HTR-8/SVneo (cell line): ENCODE measurements at places on chromosomes 3 and 15.

DNA sequence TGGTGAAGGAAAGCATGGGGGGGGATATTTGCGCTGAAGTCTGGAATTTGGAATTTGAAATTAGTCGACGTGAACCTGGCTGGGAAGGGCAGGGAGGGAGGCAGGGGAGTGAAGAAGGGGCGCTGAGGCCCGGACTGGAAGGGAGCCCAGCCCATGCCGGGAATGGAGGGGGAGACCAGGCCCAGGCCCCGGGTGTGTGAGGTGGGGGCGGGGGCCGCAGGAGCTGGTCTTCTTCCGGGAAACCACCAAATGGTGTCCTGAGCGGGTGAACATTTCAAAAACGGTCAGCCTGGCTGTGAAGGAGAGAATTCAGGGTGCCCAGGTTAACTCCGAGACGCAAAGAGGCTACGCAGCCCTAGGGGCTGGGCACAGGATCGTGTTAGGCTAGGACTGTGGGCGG is 497 bp upstream of the PRR20G start:
- no peak for DNase-seq

DNA sequence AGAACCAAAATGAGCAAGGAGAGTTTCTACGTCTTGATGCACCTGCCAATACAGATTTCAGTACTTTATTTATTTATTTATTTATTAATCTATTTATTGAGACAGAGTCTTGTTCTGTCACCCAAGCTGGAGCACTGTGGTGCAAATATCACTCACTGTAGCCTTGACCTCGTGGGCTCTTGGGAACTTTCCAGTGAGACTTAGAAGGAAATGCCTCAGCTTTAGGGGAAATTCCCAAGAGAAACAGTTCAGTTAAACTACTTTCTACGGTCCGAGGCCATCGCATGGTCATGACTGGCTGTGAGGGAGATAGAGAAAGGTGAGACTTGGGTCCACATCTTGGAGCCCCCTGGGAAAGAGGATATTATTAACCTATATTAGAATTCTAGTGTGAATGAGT is 47.0 kb upstream of the HERC1 start:
- no peak for DNase-seq

- DNase-seq: peak; percentile 20
These were observed 26.6 kb upstream of the KY start for GRCh38 chr3:134677196-134677986.

DNA sequence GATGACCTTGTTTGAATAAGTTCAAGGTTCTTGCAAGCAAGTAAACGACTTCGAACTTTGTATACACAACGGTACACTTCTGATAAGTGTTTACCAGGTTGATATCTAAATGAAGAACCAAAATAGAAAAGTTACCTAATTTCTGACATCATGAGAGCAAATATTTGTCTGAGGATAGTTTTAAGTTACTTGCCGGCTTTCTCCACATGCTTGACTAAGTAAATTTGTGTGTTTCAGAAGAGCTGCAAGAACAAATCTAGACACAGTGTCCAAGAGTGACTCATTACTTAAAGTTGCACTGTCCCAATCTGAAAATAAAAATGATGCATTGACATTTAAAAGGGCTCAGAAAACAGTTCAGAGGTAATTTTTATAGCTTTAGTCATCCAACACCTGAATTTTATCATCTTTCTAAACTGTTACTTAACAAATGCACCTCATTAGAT is 115.1 kb downstream of the HERC1 start:
- DNase-seq: no peak

GRCh38 chr3:115646027-115646690 is 22.8 kb downstream of the GAP43 start:
- no peak for DNase-seq

- no peak for DNase-seq
These were observed 8.2 kb downstream of the KY start for GRCh38 chr3:134642445-134643149.

DNA sequence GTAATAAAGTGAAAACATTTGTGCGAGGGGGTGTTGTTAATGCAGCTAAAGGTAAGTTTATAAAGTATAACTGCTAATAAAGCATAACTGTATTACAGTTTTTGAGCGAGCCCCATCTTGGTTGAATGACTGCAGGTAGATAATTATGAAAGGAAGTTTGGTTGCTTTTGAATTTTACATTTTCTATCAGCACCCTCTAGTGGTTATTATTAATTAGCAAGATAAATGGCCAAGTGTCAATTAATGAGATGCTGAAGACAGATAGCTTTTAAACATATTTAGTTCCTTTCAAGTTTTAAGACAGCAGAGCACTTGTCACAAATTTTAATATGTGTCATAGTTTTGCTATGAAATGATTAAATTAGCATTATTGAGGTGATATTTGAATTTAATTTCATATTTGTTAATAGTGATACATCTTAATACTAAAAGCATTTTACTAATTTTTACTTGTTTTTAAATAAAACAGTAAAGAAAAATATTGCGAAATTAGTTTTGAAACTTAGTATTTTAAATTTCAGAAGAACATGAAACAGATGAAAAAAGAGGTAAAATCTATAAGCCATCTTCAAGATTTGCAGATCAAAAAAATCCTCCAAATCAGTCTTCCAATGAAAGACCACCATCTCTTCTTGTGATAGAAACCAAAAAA is 15.1 kb downstream of the U2SURP start:
- no peak for DNase-seq

DNA sequence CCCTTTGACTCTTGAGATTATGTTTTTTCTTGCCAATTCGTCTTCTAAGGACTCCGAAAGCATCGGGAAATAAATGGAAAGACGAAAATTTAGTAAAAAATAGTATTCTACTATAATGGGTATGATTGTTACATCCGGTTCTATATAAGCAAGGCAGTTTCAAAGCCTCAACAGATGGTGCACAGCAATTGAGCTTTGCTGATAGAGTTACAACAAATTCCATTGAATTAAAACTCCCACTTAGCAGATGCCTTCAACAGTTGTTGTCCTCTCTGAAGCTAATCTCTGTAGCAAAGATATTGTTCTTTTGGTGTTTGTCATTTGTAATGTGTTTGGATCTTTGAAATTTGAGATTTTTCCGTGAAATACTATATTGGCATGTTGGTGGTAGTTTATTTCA is 16.1 kb upstream of the GHSR start:
- DNase-seq: no peak

DNA sequence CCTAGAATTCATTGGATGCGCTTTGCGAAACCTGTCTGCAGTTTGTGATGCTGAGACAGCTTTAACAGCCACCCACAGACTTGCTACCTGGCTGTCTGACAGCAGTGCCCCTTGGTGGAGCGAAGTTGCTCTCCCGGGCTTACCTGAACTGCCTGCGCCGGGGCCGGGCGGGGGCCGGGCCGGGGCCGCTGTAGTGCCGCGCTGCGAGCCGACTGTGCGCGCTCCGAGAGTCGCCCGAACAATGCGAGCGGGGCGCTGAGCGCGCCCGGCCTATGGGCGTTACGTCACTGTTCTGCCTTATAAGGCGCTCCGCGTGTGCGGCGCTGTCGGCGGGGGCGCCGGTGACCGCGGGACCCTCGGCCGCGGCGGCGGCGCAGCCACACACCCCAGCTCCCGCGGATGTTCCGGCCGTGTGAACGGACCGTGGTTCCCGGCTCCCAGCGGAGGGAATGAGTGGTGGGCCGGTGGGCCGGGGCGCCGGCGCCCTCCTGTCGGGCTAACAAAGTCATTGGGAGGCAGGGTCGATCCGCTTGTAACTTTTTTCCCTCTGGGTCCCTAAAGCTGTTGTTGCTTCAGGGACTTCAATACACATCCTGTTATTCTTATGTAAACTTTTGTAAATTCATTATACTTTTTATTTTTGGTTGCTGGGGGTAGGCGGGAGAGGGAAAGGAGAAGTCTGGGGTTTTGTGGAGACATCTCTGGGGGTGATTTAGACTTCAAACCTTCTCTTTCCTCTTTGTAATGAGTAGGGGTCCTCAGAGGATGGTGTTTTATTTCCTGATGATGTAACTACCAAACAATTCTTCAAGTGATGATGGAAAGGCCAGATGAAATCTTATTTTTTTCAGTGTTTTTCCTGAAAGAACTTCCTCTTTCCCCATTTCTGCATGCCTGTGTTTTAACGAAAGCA is 58.5 kb downstream of the CMSS1 start:
- peak; percentile 65 for DNase-seq

- DNase-seq: no peak
These were observed 170.6 kb downstream of the TBL1XR1 start for GRCh38 chr3:177026505-177027277.

GRCh38 chr15:39942753-39943150 is 8.8 kb downstream of the EIF2AK4 start:
- DNase-seq: no peak

DNA sequence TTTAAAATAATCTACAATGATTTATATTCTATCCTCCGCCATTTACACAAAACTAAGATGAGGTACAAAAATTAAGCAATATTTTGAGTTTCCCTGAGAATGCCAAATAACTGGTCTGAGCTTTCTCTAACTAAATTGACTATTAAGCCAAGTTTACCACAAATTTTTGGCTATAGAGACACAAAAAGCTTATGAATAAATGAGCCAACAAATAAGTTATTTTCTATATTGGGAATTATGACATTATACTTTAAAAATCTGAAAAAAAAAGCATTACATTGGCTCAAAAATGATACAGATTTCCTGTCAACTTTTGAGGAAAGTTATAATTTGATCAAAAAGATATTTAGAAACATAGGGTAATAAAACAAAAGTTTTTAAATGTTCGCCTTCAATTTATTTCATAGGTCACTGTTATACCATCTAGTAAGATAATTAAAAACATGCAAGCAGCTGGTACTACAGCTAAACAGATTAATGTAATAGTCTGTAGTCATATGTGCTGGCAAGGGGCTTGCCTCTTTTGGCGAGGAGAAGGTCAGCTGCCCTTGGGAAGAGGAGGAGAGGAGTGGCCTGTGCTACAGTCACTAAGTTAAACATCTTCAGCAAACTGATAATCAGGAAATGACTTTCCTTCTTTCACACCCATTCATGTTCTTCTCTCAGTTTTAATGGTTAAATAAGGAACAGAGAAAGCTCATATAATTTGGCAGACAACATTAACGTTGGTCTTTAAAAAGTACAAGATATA is 318.5 kb downstream of the TBC1D5 start:
- DNase-seq: no peak

- no peak for DNase-seq
These were observed 21.4 kb upstream of the PRTG start for GRCh38 chr15:55764398-55764797.

DNA sequence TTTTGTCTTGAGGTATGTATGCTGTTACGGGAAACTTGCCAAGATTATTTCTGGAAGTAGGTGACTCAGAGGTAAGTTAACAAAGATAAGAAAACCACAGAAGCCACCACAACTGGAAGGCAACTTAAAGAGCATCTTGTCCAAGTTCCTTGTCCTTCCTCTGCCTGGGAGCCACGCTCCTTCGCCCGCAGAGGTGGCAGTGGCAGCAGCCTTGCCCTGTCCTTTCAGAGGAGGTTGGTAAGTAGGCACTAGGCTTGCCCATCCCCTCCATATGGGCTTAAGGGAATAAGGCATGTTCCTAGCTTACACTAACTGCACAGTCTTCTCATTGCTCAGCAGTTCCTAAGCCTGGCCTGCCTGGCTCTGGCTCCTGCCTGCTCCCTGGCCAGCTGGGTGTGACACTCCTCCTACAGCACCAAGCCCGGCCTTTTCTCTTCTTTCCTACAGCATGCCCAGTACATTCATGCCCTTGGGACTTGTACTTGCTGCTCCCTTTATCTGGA is 48.0 kb upstream of the RAB6B start:
- DNase-seq: peak; percentile 55

GRCh38 chr15:77611767-77612166 is 20.9 kb downstream of the LINGO1 start:
- no peak for DNase-seq

GRCh38 chr15:91289324-91289723 is 189.3 kb downstream of the SV2B start:
- no peak for DNase-seq

DNA sequence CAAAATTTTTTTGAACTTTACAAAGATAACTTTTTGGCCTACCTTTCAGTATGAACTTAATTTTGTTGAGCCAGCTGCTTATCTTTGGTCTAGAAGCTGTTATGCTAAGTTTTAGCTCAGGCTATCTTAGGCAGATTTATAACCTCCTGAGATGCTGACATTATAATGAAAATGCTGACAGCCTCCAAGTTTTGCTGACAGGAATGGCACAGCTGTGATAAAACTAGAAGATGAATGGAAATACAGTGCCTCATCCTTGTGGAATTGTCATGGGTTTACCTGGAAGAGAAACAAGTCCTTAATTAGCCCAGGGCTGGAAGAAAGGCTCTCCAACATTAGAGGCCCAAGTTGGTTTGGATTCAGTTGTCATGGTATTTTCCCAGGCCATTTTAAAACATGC is 123.3 kb downstream of the OXSM start:
- no peak for DNase-seq

GRCh38 chr3:188212308-188212969 is 58.5 kb downstream of the LPP start:
- no peak for DNase-seq

DNA sequence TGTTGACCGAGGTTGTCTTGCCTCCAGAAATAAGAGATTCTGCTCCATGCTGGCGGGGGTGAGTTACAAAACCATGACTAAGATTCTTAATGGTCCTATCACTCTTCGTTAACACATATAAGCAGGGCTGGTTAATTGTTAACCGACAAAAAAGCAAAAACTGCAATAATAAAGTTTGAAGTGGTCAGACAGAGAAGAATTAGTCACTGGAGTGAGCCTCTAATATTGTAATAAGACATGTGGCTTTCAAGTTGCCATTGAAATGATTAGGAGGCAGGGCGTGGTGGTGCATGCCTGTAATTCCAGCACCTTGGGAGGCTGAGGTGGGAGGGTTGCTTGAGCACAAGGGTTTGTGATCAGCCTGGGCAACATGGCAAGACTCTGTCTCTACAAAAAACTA is 78.4 kb upstream of the NR2F2 start:
- no peak for DNase-seq

DNA sequence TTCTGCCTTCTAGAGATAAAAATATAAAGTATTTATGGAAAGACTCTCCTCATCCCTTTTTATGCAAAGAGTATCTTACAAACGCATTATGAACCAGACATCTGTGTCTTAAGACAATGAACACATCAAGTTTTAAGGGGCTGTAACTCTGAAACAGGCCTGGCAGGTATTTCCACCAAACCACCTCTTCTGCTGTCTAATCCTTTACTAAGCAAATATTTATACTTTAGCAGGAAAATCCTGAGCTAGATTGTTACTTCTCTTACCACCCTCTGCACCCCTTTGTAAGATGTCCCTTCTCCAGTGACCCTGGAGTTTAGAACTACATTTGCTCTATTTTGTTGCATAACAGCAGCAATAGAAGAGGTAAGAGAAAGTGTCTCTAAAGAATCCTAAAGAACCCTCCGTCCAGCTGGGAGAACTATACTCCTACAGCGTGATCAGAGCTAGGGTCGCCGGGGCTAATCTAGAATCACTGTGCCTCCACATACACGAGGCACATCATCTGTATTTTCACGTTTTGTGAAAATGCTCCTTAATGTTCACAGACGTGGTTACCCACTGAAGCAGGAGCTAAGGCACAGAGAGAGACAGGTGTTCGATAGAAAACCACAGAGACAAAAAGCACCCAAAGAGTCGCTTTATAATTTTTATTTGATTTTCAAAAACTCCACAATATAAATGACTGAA is 129.6 kb downstream of the FOXP1 start:
- DNase-seq: no peak

- no peak for DNase-seq
These were observed 1.7 kb downstream of the FBXO40 start for GRCh38 chr3:121594850-121595249.

GRCh38 chr3:107927361-107928083 is 163.3 kb downstream of the CD47 start:
- peak; percentile 79 for DNase-seq
